ENCODE measurements at places on chromosomes 13 and 19. TPM values are rescaled to one million over a fixed set of nuclear protein-coding genes. Genes with fewer than 3 reads are reported as not detected.

- H3K27me3 ChIP-seq, result no peaks in the 10 kb centered on the region
- H3K4me3 ChIP-seq, result no peak overlapping the region
- no peaks in the 10 kb centered on the region for H3K36me3 ChIP-seq
- peak; percentile 61 for DNase-seq
- H3K4me1 ChIP-seq, result peaks cover 16% of the 10 kb centered on the region
Measured at GRCh38 chr13:113398963-113399754, 35.2 kb upstream of the GRTP1 start.

DNA sequence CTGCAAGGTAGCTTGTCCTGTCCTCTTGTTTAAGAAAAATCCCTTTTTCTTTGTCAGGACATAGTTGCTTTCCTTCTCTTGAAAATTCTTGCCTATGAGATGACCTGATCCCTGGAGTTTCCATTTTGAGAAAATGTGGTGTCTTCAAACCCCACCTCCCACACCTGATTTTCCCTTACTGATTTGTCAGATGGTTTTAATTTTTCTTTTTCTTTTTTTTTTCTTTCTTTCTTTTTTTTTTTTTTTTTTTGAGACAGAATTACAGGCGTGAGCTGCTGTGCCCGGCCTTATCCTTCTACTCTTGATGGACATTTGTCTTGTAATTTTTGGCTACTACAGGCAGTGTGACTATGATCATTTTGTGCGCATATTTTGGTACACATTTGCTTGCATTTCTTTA, 1.2 kb downstream of the ZNF345 start:
- no peak overlapping the region for H3K27ac ChIP-seq
- H3K4me1 ChIP-seq, result peaks cover 7% of the 10 kb centered on the region
- H3K27me3 ChIP-seq, result no peaks in the 10 kb centered on the region
- H3K36me3 ChIP-seq, result peaks cover 34% of the 10 kb centered on the region

SIGLEC7 gene
- not detected for total RNA-seq

DNA sequence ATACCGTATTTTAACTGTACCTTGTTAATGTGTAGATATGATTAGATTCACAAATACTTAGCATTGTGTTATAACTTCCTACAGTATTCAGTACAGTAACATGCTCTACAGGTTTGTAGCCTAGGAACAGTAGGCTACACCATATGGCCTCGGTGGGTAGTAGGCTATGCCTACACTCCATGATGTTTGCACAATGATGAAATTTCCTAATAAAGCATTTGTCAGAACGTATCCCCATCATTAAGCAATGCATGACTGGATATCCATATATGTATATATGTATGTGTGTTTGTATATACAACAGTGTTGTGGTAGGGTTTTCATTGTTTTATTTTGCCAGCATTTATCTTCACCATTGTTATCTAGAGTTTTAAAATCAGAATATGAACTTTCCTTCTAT, 119.4 kb downstream of the SLC7A1 start:
- H3K36me3 ChIP-seq, result no peaks in the 10 kb centered on the region
- H3K27me3 ChIP-seq, result no peaks in the 10 kb centered on the region
- H3K27ac ChIP-seq, result no peak overlapping the region
- no peak overlapping the region for H3K4me3 ChIP-seq
- no peaks in the 10 kb centered on the region for H3K4me1 ChIP-seq
- DNase-seq, result no peak

GRCh38 chr13:92315265-92315664, 911.3 kb upstream of the GPC6 start:
- H3K36me3 ChIP-seq, result no peaks in the 10 kb centered on the region
- DNase-seq, result no peak
- no peak overlapping the region for H3K27ac ChIP-seq
- H3K4me1 ChIP-seq, result no peaks in the 10 kb centered on the region
- no peaks in the 10 kb centered on the region for H3K27me3 ChIP-seq

RNF17 gene
- total RNA-seq, result not detected

DNA sequence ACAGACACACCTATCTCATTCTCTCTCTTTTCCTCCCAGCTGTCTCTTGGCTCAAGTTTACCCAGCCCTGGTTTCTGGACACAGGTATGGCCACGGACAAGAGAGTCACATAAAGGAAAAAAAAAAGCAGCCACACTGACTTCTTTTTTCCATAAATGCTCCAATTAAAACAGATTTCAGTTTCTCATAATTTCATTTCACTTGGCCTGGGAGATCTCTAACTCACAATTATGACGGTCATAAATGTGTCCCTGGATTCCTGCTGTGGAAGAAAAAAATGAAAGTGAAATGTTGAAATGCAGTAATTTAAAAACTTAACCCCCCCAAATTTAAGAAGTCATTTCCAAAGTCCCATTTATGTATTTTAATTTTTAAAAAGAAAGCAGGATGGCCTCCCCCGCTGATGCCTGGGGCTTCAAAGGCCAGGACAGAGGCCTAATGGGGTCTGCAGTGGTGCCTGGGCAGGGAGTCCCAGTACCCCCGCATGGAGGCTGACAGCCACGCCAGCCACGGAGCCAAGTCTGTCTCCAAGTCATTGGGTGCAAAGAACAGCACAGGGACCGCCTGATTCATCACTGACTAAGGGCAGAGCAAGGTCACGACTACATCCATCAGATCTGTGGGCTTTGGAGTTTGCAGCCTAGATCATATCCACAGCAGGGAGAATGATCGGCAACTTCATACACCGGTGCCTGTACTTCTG, 79.7 kb downstream of the TSHZ3 start:
- no peak for DNase-seq
- no peaks in the 10 kb centered on the region for H3K27me3 ChIP-seq
- no peak overlapping the region for H3K27ac ChIP-seq

- no peaks in the 10 kb centered on the region for H3K36me3 ChIP-seq
- peak overlapping the region; percentile 65 for H3K4me3 ChIP-seq
- H3K27ac ChIP-seq, result no peak overlapping the region
- peaks cover 16% of the 10 kb centered on the region for H3K4me1 ChIP-seq
- DNase-seq, result peak; percentile 46
Measured at GRCh38 chr19:40718774-40719391, 2.0 kb downstream of the ITPKC start.

DNA sequence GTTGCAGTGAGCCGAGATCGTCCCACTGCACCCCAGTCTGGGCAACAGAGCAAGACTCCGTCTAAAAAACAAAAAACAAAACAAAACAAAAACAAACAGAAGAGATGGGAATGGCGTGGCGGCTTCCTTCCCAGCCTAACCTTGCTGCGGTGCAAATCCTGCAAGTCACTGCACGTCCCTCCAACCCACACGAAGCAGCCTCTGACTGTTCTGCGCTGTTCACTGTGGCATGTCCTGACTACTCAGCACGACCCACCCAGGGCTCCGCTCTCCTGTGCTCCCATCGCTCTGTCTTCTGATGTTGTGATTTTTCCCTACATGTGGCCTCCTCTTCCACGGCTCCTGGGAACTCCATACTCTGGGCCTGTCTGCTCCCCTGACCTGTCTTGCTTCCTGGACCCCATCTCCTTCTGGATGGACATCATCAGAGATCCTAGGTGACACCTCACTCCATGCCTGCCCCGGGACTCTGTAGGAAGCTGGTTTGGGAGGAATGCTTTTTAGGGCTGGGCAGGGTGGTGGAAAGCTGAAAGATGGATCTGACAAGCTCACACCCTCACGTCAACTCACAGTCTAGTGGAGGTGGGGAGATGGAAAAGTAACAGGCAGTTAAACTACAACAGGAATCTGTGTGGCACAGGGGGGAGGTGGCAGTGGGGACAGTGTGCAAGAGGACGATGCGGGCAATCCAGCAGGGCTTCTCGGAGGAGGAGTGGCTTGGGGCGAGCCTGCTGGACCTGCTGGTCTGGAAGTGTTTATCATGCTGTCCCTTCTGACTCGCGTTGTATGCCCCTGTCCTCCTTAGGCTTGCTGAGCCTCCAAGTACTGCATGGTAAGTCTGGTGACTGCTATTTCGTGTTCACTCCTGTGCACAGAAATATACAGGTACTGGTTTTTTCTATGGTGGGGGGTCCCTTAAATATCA, 18.8 kb downstream of the ZSCAN5A start:
- H3K4me1 ChIP-seq, result peaks cover 19% of the 10 kb centered on the region
- no peaks in the 10 kb centered on the region for H3K36me3 ChIP-seq
- no peak overlapping the region for H3K27ac ChIP-seq
- no peaks in the 10 kb centered on the region for H3K27me3 ChIP-seq
- no peak for DNase-seq
- H3K4me3 ChIP-seq, result no peak overlapping the region

DNA sequence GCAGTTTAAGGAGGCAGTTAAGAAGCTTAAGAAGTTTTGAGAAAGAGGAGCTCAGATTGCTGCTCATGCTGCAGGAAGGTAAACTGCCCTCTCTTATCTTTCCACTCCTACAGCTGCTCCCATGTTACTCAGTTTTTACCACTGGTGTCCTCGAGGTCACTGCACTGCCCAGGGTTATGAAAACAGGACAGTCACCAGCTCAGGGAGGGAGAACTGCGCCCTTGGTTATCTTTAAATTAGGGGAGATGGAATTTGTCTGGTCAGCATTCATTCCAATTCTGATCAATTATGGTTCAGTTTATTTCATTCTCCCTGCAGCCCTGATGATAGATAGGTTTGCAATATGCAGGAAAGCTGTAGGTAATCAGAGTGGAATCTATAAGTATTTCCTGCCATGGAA, 10.8 kb upstream of the SLC46A3 start:
- H3K4me3 ChIP-seq, result no peak overlapping the region
- H3K27ac ChIP-seq, result no peak overlapping the region
- no peaks in the 10 kb centered on the region for H3K36me3 ChIP-seq

GRCh38 chr19:38728752-38729541, 15.3 kb downstream of the CAPN12 start:
- no peaks in the 10 kb centered on the region for H3K27me3 ChIP-seq
- no peak for DNase-seq
- H3K36me3 ChIP-seq, result no peaks in the 10 kb centered on the region
- H3K4me1 ChIP-seq, result no peaks in the 10 kb centered on the region

KLK12 gene
- not detected for total RNA-seq

DNA sequence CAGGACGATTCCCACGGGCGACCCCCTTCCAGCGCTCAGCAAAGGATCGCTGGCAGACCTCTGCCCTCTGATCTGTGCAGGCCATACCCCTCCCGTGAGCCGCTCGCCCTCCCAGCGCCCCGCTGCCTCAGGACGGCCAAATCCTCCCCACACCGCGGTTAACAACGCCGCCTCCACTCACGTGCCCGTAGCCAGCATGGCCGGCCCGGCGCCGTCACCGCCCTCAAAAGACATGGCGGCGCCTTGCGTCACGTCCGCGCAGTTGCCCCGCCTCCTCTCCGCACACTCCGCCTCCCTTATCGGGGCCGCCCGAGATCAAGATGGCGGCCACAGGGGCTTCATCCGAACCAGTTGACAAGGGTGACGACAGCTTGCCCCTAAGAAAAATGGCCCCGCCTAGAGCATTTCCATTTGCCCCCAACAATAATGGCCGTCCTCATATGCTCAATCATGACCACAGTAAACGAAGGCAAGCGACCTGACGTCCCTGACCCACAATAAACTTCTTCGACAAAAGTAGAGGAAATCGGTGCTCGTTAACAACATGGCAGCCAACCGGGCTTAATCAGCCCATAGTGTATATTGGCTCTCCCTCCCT, 634 bp downstream of the AKT1S1 start:
- peak overlapping the region; percentile 88 for H3K4me3 ChIP-seq
- peak; percentile 99 for DNase-seq
- no peaks in the 10 kb centered on the region for H3K36me3 ChIP-seq
- H3K27ac ChIP-seq, result peak overlapping the region; percentile 91
- no peaks in the 10 kb centered on the region for H3K27me3 ChIP-seq

DNA sequence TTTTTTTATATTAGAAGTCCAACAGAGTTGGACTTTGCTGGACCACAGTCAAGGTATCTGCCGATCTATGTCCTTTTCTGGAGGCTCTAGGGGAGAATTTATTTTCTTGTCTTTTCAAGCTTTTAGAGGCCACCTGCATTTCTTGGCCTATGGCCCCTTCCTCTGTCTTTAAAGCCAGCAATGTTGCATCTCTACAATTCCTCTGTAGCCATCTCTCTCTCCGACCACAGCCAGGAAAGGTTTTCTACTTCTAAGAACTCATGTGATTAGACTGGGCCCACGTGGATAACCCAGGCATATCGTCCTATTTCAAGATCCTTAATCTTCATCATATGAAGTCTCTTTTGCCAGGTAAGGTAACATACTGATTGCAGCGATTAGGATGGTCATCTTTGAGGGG, 43.5 kb upstream of the RGCC start:
- no peak overlapping the region for H3K27ac ChIP-seq
- no peaks in the 10 kb centered on the region for H3K36me3 ChIP-seq
- DNase-seq, result no peak

- H3K4me3 ChIP-seq, result no peak overlapping the region
- DNase-seq, result no peak
- H3K27ac ChIP-seq, result no peak overlapping the region
- H3K36me3 ChIP-seq, result no peaks in the 10 kb centered on the region
Measured at GRCh38 chr13:104296286-104296685, 1230.1 kb upstream of the SLC10A2 start.

All from neural progenitor cell (in vitro differentiated cells).